ENCODE measurements at places on chromosomes 6 and 20.

- no peak for ATAC-seq
These were observed 21.3 kb upstream of the TMEM14A start for GRCh38 chr6:52649536-52650160.

GRCh38 chr6:408148-408547, 16.6 kb downstream of the IRF4 start:
- ATAC-seq = no peak

DNA sequence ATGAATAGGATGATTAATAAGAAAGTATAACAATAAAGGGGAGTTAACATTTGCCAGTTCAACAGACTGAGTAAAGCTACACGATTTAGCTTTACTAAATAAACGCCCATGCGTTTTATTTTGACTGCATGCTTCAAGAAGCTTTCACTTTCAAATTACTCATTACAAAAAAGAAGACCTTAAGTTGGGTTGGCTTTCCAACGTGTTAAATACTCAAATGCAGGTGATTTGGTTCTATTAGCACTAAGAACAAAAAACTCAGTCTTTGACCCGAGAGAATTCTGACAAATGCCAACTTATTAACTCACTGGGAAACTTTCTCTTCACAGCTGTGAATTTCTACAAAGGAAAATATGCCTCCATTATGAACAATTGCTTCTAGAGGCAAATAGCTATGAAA, 24.8 kb downstream of the RNF146 start:
- ATAC-seq = peak; percentile 84

GRCh38 chr6:12446394-12446793, 156.2 kb downstream of the EDN1 start:
- ATAC-seq = no peak

DNA sequence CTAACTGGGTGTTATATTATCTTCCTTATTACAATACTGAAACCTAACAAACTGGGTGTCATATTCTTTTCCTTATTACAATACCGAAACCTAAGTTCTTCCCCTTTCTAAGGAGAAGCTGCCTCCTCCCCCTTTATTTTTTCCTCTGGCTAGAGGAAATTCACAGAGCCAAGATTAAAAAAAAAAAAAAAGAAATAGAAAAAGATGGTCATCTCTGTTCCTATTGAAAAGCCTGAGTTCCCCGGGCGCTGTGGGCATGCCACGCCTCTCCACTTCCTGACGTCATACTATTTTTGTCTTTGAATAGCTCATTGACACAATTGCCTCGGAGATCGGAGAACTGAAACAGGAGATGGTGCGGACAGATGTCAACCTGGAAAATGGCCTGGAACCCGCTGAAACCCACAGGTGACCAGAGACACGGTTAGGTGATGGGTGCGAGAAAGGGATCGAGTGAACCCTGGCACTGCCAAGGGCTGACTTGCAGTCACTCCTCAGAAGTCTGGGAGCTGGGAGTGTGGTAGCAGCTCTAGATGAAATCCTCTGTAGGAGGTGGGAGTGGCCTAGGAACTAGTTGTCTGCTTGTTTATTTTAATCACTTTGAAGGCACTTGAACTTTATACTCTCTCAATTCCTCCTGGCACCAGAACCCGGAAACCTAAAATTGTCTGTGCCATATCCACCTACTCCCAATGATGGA, 82.2 kb upstream of the NAA20 start:
- ATAC-seq = peak; percentile 73

DNA sequence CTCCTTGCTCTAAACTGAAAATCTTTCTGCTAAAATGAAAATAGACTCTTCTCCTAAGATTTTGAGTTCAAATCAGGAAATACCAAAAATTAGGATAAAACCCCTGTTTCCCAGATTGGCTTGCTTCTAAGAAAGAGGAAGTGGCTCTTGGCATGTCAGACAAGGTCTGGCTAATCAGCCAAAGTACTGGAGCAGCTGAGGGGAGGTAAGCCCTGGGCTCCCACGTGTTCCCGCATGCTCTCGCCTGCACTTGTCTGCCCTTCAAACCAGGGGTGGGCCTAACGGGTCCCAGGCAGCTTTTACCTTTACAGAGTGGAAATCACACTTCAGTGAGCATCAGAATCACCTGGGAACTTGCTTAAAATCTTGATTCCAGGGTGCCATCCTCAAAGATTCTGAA, 43.2 kb upstream of the GABRR1 start:
- no peak for ATAC-seq
